Muscle of back (tissue), 13 donors: ENCODE measurements at places on chromosomes 5 and 9.

GRCh38 chr5:78925129-78925876 is 59.8 kb downstream of the ARSB start:
- DNase-seq, result no peak

DNA sequence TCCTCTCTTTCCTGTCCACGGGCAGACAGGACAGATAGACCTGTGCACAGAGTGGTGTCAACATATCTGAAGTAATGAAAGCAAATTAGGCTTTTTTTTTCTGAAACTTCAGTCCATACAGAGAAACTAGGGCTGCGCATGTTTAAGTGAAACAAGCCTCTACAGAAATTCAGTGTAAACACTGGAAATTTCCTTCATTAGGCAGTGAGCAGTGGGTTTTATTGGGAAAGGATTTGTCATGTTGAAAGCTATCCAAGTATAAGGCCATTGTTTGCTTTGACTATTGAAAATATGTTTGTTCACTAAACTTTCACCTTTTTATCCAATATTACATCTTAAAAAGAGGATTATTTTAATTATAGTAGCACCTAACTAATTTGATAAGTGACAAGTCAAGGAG is 161.2 kb downstream of the AOPEP start:
- DNase-seq, result no peak

- DNase-seq, result no peak
Observed at GRCh38 chr5:126868338-126869004, 91.5 kb downstream of the LMNB1 start.

GRCh38 chr9:98781588-98782383 is 14.6 kb downstream of the ANKS6 start:
- no peak for DNase-seq

- DNase-seq, result no peak
Observed at GRCh38 chr9:13823026-13823425, 490.9 kb downstream of the NFIB start.

- peak; percentile 85 for DNase-seq
Observed at GRCh38 chr9:99822109-99822805, 572 bp downstream of the NR4A3 start.

- no peak for DNase-seq
Observed at GRCh38 chr9:126893079-126893478, 21.5 kb upstream of the RALGPS1 start.

GRCh38 chr5:138975098-138975847 is 100.1 kb upstream of the LRRTM2 start:
- DNase-seq, result peak; percentile 54

DNA sequence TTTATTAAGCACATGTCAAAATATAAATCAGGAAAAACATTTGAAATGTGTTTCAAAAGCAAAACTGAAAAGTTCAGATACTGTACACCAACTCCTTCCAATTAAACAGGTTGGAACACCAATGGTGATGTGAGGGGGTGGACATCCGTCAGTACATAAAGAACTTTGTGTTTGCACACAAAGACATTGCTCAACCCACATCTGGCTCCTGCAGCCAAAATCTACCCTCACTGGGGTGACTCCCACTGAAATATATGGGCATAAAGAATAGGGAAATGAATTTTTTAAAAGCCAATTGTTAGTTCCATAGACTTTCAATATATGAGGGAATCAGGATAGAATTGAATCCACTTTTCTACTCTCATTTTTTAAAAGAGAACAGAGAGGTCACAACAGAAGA is 63.9 kb downstream of the MEGF9 start:
- no peak for DNase-seq

GRCh38 chr9:2729003-2729402 is 11.7 kb downstream of the KCNV2 start:
- DNase-seq, result no peak

DNA sequence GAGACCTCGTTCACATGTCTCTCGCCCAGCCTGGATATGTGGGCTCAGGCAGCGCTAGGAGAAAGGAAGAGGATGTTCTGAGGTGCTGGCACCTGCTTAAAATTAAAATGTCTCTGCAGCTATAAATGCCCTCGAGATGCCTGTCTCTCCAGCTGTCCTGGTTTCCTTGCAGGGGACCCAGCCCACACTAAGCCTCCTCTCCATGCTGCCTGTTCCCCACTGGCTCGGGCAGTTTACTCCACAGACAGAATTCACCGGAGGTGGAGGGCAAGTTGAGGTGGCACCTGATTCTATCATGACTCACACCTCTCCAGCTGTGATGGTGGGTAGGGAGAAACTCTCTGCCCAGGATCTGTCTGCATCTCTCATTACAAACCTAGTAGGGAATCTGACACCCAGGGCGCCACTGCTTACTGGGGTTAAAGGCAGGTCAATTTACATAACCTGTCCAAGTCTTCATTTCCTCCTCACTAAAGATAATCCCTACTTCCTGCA is 420.9 kb downstream of the SPOCK1 start:
- DNase-seq, result no peak

DNA sequence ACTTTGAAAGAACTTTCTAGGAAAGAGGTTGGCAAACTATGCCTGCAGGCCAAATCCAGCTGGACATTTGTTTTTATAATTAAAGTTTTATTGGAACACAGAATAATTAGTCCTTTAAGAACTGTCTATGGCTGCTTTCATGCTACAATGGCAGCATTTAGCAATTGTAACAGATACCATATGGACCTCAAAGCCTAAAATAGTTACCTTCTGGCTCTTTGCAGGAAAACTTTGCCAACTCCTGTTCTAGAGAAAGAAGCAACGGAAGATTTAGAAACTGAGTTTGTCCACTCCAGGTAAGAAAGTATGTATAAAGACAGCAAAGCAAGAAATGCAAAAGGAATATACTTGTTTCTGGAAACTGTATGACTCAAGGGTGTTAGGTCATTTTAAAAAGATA is 281.7 kb upstream of the TRPM3 start:
- no peak for DNase-seq

DNA sequence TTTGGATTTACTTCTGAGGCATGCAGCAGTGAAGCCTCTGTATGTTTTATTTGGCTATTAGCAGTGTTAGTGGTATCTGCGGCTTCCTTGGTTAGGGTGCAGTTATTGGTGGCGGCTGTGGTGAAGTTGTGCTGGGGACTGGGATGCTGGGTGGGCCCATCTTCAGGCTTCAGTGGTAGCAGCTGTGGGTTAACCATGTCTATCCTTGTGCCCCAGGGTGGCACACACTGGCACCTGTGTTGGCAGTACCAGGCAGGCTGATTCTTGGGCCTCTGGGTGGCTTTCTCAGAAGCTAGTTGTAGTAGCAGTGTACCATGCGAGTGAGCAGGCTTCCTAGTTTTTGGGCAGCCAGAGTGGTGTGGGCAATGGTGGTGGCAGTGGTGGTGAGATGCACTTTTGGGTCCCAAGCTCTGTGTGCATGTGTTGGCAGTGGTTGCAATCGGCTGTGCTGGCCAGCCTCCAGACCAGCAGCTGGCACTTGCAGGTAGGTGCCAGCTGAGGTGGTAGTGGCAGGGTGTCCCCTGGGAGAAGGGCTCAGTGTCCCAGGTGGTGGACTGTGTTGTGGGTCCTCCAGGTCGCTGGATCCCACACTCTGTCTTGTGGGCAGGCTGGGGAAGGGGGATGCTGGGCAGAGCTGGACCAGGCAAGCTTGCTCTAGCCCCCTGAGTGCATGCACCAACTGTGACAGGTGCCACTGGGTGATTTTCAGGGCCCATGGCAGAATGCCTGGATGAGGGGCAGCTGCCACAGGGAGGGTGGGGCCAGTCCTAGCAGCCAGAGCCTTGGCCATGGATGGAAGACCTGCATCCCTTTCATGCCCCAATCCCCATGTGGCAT is 13.6 kb downstream of the AHRR start:
- no peak for DNase-seq

DNA sequence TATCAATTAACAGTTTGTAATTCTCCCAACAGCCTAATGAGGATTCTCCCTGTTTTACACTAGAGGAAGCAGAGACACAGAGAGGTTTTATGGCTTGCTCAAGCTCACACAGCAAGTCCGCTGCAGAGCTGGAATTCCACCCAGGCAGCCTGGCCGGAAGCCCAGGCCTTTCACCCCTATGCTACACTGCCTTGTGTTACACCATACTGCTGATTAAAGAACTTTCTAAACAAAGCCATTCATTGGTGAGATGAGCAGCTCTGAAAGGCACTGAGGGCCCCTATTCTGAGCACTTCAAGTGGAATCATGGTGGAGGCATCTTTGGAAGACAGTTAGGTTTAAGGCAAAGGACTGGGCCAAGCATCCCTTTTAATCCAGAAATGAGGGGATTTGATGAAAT is 14.7 kb upstream of the LARP1 start:
- DNase-seq, result peak; percentile 40

DNA sequence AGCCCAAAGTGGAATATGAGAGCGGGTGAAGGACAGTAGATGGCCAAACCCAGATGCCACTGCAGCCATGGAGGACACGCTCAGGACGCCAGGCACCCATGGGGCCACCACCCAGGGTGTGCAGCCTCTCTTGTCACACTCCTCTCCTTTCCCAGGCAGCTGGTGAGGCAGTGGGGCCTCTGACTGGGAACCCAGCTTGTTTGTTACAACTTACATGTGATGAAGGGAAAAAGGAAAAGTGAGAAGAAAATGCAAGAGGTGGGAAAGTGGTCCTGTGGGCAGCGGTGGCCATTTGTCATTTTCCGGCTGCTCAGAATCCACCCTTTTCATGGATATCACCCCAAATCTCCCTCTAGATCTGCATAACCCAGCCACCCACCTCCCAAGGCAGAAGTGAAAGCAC is 62.7 kb upstream of the UNC5A start:
- DNase-seq, result no peak

GRCh38 chr9:117825609-117826347 is 121.6 kb downstream of the TLR4 start:
- DNase-seq, result peak; percentile 10

DNA sequence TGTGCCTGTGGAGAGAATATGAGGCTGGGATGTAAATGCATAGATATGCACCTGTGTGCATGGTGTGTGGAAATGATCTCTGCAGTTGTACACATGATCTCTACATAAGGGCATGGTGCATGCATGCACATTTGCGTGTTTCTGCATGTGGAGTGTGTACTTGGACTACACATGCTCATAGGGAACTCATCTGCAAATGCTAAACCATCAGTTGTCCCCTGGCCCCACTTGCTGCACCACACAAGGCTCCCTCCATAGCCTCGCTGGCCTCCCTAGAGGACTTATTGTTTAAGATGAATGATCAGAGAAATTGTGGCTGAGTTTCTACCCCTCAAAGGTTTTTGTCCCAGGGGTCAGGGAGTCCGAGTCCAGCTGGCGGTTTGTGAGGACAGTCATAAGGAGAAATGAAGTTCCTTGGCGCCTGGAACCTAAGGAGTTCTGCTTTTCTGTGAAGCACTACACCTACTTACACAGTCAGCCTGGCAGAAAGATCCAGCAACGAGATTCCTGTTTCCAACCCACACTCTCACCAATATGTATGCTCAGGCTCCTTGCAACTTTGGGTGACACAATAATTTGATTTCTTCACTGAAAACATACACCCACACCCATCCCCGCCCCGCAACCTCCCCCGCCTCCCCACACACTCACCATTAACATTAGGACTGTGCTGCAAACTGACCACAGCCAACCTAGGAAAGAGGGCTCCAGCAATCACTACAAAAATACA is 79.9 kb upstream of the CPEB4 start:
- no peak for DNase-seq

GRCh38 chr5:74161170-74161569 is 479.4 kb downstream of the ENC1 start:
- DNase-seq, result no peak

- no peak for DNase-seq
Observed at GRCh38 chr9:121279776-121280388, 11.9 kb downstream of the GSN start.

GRCh38 chr5:76542887-76543690 is 80.1 kb downstream of the F2RL2 start:
- DNase-seq, result no peak

GRCh38 chr5:57298985-57299491 is 125.2 kb downstream of the GPBP1 start:
- DNase-seq, result peak; percentile 93

DNA sequence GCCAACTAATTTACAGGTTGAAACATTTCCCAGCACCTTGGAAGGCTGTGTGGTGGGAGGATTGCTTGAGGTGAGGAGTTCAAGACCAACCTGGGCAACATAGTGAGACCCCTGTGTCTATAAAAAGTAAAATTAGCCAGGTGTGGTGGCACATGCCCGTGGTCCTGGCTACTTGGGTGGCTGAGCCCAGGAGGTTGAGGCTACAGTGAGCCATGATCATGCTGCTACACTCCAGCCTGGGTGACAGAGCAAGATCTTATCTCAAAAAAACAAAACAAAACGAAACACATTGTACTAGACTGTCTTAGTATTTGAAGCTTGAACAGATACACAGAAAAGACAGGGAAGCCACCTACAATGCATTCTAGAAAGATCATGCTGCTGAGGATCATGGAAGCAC is 2.8 kb upstream of the HSDL2 start:
- no peak for DNase-seq

DNA sequence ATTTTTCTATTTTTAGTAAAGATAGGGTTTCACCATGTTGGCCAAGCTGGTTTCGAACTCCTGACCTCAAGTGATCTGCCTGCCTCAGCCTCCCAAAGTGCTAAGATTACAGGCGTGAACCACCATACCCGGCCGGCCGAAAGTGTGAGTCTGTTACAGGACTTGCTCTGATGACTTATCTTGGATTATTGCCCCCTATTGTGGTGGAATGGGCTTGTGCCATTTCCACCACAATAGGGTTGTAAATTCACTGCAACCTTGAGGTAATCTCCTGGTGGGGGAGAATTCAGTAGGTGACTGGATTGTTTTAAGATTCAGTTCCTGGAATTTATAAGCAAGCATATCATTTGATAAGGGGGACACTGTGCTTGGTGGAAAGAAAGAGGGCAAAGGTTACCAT is 15.0 kb upstream of the HMGCR start:
- no peak for DNase-seq

DNA sequence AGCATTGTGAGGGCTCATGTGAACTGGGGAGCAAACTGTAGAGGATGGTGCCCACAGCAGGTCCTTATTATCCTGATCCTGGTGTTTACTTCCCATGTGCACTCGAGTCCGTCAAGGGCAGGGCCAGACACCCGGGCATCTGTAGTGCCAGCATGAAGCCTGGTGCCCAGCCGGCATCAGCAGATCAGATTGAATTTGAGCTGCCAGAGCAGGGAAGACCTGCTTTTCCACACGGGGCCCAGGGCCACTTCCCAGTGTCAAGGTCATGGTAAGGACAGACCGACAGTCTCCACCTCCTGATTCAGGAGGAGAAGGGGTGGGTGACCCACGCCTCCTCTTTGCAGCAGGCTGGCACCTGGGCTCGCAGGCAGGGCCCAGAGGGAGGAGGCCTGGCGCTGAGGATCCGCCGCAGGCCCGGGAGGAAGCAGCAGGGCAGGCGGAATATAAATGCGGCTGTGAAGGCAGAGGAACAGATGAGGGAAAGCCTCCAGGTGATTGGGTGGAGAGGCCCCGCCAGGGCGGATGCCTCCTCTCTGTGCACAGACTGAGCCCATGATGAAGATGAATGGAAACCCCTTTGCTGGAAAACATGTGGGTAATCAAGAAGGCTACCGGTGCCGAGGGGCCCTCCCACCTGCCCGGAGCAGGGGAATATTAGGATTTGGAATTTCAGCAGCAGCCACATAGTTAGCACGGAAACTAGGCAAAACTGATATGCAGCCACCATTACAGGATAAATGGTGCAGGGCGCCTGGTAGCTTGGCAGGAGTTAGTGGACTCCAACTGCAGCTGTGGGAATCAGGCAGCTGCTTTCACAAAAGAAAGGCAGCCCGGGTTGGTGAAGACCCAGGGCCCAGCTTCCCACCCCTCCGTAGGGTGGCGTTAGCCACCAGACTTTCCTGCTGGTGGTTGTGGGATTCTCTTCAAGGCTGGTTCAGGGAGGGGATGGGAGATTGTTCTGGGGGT is 114.9 kb downstream of the GAPVD1 start:
- DNase-seq, result no peak

GRCh38 chr5:18686253-18686652 is 1052.0 kb downstream of the TAF11L14 start:
- DNase-seq, result no peak

- DNase-seq, result no peak
Observed at GRCh38 chr9:92644278-92644677, 25.7 kb downstream of the IPPK start.
